ENCODE measurements at places on chromosomes 11 and 22.

- DNase-seq, result no peak
These were observed 48.5 kb upstream of the VPREB1 start for GRCh38 chr22:22196018-22196533.

- no peak for DNase-seq
These were observed 476.7 kb upstream of the CCDC179 start for GRCh38 chr11:23336961-23337360.

GRCh38 chr11:115699733-115700132, 195.5 kb upstream of the CADM1 start:
- DNase-seq, result no peak

DNA sequence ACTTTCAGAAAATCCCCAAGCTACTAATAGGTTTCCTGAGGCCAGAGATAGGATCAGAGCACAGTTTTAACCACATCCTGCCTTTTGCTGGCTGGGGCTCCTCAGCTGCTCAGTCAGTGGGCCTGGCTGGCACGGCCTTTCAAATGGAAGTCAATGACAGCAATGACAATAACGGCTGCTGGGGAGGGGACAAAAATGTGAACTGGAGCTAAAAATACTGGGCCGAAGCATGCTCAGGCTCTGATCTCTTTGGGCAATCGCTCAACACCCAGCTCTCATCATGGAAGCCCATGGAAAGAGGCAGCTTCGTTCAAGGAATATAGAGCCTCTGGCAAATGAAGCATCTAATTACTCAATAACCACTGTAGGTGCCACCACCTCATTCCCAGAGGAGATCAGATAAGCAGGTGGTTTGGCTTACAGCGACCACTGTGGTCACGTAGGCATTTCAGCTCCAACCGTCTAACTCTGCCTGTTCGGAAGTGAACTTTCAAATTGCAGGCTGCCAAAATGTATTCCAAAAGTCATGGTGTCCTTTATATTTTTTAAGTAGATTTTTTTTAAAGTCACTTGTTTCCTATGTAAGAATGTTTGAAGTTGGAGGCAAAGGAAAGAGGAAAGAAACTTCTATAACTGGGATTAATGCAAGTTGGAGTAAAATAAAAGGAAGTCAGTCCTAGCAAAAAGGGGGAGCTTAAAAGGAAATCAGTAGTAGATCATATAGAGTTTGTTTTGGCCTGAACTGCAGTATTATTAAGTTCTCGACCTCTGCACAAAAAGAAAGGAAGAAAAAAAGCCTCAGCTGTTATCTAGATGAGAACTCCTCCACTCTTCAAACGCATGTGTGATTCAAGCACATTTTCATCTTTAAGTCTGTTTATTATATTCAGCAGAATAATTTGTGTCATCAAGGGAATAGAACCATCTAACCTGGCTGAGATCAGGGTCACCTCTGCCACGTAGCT, 14.1 kb downstream of the WT1 start:
- DNase-seq, result no peak

DNA sequence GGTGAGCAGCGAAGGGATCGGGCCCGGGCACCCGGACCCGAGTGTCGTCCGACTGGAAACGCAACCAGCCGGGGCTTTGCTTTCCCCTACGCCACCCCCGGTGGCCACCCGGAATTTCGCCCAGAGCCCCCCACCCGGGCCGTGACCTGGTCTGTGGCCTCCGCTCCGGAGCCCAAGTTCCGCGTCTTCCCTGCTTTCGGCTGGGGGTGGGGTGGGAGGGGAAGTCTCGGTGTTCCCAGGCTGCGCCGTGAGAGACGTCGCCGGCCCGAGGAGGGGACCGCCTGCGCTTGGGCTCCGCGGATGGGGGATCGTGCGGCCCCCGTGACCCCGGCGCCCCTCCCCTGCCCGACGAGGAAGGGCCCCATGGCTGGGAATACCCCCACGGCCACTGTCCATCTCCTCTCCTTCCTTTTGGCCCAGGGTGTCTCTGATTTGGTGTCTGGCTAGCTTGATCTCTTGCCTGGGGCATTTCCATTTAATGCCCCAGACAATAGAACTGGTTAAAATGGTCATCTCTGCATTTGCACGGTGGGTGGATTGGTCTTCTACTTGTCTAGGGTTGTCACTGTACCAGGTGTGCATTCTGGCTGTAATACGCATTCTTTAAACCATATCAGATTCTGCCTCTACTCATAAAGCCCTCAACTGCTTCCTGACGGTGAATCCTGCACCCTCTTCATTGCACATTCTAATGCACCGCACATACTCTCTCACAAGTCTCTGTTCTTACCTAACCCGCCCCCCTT, 789 bp downstream of the SIK2 start:
- DNase-seq, result no peak

- DNase-seq, result no peak
These were observed 82.5 kb upstream of the SORL1-AS1 start for GRCh38 chr11:121535129-121535796.

- no peak for DNase-seq
These were observed 18.7 kb downstream of the CACNG2 start for GRCh38 chr22:36684841-36685240.

- no peak for DNase-seq
These were observed 2.6 kb downstream of the KCNE3 start for GRCh38 chr11:74464746-74465145.

- DNase-seq, result no peak
These were observed 9.9 kb downstream of the IFT27 start for GRCh38 chr22:36765943-36766450.

All from stimulated activated CD8-positive, alpha-beta memory T cell treated with anti-CD3 and anti-CD28 coated beads, Interleukin-4, amount 100 ng/mL, for 1 hour (primary cell).